ENCODE measurements at places on chromosomes 11 and 22. TPM values are rescaled to one million over a fixed set of nuclear protein-coding genes. Genes with fewer than 3 reads are reported as not detected.
A peak's percentile ranks its signal among the peaks of the same experiment; 100 is the strongest.

- DNase-seq: no peak
Measured at GRCh38 chr22:23067691-23068090, 2.6 kb upstream of the GNAZ start.

- no peak for DNase-seq
Measured at GRCh38 chr22:35586771-35587170, 30.4 kb downstream of the MB start.

GRCh38 chr11:69272831-69273485 is 21.0 kb upstream of the MYEOV start:
- DNase-seq: no peak

DNA sequence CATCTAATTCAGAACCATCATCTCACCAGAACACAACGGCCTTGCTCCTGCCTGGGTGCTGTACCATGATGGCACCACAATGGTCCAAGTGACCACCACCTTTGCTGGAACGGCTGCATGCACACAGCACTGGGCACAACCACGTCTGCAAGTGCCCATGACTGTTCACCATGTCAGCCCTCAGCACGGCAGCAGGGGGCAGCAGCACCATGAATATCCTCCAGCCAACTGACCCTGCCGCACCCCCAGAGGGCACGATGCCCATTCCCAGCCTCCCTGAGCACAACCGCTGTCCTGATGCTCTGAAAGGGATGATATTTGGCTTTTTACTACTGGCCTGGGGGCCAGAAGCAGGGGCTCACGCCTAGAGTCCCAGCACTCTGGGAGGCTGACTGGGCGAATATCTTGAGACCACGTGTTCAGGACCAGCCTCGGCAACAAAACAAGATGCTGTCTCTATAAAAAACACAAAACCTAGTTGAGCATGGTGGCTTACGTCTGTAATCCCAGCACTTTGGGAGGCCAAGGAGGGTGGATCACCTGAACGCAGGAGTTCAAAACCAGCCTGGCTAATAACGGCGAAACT is 25.7 kb downstream of the DRD4 start:
- no peak for DNase-seq

DNA sequence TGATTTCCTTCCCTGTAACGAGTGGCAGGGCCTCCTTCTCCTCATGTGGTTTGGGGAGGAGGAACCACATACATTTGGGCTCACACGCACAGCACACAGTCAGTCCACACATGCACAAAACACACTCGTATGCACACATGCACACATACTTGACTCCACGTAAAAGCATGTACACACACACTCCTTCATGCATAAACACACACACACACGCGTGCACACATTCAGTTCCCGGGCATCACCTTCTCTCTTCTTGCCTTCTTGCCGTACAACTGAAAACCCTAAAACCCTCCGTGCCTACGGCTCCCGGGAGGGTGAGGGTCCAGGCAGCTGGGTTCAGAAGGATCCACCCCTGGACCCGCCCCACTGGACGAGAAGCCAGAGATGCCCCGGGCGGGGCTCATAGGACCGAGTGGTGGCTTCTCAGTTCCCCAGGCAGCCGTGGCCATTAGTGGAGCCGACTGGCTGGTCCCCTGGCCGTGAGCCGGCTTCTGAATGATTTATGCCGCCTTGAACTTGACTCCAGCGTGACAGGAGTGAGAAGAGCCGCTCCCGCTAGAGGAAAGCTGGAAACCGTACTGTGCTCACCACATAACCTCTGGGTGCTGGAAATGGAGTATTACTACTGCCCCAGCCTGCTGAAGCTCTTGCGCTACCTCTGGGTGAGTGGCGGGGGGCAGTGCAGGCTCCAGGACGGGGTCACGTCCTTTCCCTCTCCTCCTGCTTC is 117.4 kb downstream of the KIAA1671 start:
- no peak for DNase-seq

GRCh38 chr22:30392661-30393321 is 4.0 kb upstream of the SEC14L2 start:
- no peak for DNase-seq

GRCh38 chr11:76823481-76824028 is 37.2 kb upstream of the ACER3 start:
- DNase-seq: no peak

DNA sequence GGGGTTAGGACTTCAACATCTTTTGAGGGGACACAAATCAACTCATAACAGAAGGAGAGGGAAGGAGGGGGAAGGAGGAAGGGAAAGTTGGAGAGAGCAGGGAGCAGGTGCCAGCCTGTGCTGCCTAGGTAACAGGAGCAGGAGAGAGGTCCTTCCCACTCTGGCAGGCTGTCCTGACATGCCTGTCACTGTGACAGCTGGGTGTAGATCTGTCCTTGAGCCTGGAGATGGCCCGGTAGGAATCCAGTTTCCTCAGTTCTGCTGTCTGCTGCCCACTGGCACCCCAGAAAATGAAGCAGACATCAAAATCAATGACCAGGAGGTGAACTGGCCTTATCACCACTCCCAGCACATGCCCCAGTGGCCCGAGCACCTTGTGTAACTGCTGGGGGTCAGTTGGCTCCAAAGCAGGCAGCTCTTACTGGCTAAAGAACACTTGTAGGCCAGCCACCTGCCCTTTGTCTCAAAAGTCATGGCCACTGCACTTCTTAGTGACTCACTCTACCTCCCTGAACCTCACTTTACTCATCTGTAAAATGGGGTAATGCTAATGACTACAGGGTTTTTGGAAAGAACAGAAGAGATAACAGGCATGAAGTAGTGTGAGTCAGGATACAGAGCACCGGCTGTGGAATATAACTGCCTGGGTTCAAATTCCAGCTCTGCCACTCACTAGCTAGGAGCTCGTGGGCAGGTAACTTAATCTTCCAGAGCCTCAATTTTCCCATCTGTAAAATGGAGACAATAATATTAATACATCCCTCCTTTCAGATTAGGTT is 8.0 kb upstream of the TSPAN18 start:
- no peak for DNase-seq

DNA sequence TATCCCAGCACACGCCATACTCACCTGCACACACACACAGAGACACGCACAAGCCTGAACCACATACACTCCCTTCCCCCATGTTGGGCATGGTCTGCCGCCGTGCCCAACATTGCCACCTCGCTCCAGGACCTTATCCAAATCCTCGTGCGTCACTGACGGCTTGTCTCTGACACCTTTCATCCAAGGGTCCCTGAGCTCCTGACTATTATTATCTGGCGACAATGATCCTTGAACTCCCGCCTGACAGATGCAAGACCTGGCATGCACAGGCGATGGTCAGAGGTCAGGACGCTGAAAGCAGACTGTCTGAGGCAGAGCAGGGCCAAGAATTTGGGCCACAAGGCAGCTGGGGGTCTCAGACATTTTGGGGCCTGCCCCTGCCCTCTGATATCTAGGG is 4.2 kb downstream of the MB start:
- no peak for DNase-seq

GRCh38 chr11:69439651-69440464 is 41.6 kb upstream of the LINC01488 start:
- DNase-seq: no peak

GRCh38 chr11:82004537-82005213 is 729.0 kb downstream of the FAM181B start:
- no peak for DNase-seq

DNA sequence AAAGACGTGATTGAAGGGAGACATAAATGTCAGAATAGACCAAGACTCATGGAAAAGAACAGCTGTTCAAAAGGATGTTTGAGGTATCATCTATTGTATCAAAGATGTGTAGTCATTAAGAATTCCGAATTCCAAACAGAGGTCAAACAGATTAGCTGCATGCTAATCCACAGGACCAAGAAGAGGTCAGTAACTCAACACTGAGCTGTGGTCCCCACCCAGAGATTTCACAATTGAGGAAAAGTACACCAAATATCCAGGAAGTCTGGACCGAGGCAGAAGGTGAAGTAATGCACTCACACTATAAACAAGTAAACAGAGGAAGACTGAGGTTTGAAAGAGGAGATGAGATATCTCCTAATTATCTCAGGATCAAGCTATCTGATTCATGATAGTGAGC is 29.6 kb upstream of the OR5P2 start:
- DNase-seq: no peak

DNA sequence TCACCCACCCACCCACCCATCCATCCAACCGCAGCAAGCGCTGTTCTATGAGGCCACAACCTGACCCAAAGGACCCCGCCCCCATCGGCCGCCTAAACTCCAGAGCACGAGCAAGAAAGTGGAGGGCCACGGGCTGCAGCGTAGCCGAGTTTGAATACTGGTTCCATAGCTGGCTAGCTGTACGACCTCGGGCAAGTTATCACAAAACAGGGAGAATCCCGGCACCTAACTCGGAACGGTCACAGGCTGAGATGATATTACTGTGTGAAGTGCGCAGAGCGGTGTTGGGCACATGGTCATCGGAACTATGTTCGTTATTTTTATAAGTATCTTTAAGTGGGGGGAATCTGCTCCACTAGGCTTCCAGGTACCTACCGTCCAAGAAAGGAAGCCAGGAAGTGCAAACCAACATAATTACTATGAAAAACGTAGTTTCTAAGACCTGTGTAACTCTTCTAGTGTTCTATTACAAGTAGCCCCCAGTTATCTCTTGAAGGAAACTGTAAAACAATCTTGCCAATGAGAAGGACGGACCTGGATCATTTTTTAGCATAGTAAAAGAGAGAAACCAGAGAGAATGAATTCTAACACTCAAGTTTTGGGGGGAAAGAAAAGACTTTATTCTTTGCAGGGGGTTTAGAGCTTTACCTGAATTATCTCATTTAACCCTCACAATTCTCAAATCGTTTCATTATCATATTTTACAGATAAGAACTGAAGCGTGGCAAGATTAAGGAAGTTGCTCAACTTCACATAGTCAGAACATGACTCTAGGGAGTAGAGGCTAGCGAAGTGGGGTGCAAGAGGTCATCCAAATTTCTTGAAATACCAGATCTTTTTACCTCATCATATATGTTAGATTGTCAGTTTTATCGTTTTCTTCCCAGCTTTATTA is 663 bp upstream of the BUD13 start:
- DNase-seq: peak; percentile 34

GRCh38 chr11:57324886-57325734 is at the start of gene TNKS1BP1:
TNKS1BP1 (minus strand) TSS chr11:57324952; CDS start chr11:57321885, 3,067 bp downstream.
- DNase-seq: peak; percentile 88

DNA sequence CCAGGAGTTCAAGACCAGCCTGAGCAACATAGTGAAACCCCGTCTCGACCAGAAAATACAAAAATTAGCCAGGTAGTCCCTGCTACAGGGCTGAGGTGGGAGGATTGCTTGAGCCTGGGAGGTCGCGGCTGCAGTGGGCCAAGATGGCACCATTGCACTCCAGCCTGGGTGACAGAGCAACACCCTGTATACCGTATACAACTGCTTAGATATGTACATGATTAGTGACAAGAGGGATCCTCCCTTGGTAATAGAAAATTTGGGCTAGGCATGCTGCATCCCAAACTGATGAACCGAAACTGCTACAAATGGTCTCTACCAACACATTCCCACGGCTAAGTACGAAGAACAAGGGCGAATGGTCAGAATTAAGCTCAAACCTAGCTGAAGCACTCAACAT is 12.2 kb upstream of the SLC37A4 start:
- no peak for DNase-seq

GRCh38 chr11:32960553-32961164 is 55.0 kb upstream of the DEPDC7 start:
- DNase-seq: peak; percentile 29

GRCh38 chr11:19493446-19494213 is 219.0 kb upstream of the NAV2 start:
- DNase-seq: no peak

The YAP1 gene
- 182 TPM for polyA plus RNA-seq

The C1QTNF6 gene
- polyA plus RNA-seq: 32.3 TPM

The MMP12 gene
- 1.8 TPM for polyA plus RNA-seq

The RIMBP3B gene
- polyA plus RNA-seq: not detected

The SCUBE2 gene
- 7.9 TPM for polyA plus RNA-seq

The TENM4 gene
- polyA plus RNA-seq: 20.9 TPM
